Effector CD4-positive, alpha-beta T cell (primary cell): ENCODE measurements at places on chromosomes 5 and 9.

DNA sequence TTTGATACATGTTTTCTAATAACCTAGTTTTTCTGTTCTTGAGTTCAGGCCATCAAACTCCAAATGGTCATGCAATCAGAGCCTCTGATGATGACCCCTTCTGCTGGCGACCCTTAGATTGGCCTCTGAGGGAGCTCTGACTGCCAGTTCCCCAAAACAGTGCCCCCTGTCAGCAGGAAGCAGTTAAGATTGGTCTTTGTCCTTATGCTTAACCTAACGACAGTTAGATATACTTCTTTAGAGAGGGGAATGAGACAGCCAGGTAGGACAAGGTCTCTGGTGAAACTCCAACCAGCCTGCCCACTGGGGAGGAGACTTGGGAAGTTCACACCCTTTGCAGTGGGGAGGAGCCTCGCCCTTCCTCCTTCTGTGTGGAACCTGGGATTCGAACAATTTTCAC is 390.4 kb upstream of the KIF2A start:
- no peak for DNase-seq

DNA sequence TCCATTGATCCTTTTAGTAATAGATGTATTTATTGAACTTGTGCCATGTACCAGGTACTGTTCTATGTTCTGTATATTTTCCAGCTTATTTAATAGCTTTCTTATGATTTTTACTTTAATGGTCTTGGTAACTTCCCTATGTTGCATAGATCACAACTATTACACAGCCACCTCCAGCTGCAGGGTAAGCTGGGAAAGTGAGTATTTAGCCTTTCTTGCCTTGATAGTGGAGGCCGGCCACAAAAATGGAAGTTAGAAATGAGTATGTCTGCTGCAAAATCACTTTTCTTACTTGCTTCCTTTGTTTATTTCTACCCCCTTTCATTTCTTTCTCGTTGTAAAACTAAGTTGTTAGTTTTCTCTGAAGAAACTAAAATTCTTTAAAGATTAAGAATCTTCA is 43.1 kb upstream of the ANKDD1B start:
- no peak for DNase-seq

DNA sequence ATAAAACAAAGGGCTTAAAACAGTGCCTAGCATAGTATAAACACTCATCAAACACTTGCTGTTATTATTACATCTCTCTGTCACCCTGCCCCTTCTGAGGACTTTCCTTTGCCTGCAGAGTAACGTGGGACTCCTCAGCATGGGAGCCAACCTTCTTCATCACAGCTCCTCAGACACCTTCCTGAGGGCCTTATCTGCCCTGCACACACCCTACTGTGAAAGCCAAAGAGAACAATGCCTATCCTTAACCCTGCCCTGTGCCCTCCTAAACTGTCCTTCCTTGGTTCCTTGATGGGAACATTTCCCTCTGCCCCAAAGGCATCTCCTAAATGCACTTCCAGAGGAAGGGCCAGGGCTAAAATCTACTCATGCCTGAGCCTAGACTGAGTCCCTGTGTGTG is 20.6 kb upstream of the HAND1 start:
- DNase-seq, result no peak

DNA sequence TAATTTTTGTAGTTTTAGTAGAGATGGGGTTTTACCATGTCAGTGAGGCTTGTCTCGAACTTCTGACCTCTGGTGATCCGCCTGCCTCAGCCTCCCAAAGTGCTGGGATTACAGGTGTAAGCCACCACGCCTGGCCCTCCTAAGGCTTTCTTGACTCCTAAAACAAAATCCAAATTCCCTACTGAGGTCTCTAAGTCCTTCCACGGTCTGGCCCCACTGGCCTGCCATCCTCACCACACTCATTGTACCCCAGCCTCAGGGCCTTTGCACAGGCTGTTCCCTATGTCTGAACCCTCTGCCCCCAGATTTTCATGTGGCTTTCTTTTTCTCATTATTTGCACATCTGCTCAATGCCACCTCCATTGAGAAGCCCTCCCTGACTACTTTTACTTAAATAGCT is 34.7 kb upstream of the MVB12B start:
- DNase-seq, result no peak

GRCh38 chr9:122991370-122991830 is 42.1 kb upstream of the GPR21 start:
- DNase-seq, result peak; percentile 6

DNA sequence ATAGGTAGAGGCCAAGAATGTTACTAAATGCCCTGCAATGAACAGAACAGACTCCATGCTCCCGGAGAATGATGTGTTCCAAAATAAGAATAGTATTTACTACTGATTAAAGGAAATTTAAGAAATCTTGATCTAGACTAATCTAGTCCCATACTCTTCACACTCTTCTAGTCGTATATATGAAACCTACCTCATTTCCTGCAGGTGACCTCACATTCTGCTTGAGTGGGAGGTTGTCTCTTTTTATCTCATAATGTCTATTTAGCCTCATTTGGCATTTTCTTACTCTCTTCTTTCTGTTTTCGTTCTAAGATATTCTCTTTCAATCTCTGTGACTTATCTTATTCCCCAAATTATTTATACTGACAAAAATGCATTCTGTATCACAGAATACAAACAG is 9.2 kb upstream of the SHOC1 start:
- DNase-seq, result no peak

- no peak for DNase-seq
Measured at GRCh38 chr5:139566611-139567010, 5.5 kb downstream of the UBE2D2 start.

DNA sequence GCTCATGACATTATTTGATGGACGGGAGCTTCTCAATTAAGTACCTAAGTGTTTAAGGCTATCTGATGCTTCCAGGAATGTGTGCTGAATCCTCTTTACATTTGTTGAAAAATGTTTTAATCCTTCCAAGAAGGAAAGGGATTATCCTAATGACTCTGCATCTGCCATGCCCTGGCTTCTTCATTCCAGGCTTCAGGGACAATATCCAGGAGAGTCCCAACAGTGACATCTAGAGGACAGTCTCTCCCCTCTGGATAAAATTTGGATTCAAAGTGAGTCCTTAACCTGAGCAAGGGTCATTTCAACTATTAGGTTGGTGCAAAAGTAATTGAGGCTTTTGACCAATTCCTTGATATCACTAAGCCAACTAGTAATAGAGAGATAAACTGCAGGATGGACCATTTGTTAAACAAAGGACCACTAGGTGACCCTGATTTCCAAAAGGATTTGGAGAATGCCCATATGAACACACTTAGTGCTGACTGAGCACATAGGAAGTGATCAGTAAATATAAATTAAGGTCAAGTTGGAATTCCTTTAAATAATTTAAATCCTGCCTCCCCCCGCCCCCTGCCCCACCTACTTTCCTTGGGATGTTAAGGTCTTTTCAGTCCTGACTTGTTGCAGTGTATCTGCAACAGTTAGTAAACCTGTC is 19.1 kb downstream of the TNFSF8 start:
- DNase-seq, result no peak

DNA sequence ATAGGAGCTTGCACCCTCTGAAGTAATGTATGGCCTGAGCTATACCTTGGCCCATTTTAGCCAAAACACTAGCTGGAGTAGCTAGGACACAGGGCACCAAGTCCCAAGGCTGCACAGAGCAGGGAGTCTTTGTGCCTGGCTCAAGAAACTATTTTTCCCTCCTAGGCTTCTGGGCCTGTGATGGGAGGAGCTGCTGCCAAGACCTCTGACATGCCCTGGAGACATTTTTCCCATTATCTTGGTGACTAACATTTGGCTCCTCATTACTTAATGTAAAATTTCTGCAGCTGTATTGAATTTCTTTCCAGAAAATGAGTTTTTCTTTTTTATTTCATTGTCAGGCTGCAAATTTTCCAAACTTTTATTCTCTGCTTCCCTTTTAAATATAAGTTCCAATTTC is 1099.2 kb downstream of the CDH18 start:
- no peak for DNase-seq

- DNase-seq, result no peak
Measured at GRCh38 chr9:5395428-5395827, 42.3 kb downstream of the PLGRKT start.

- no peak for DNase-seq
Measured at GRCh38 chr9:134438195-134438788, 112.0 kb downstream of the RXRA start.

- DNase-seq, result no peak
Measured at GRCh38 chr9:134355561-134356279, 29.5 kb downstream of the RXRA start.

GRCh38 chr5:170312666-170313065 is 15.1 kb upstream of the LCP2 start:
- DNase-seq, result peak; percentile 64

GRCh38 chr9:33234511-33235467 is 5.2 kb upstream of the SPINK4 start:
- no peak for DNase-seq

GRCh38 chr9:125442452-125442851 is 180.8 kb downstream of the GAPVD1 start:
- no peak for DNase-seq

- no peak for DNase-seq
Measured at GRCh38 chr5:68545636-68546295, 330.2 kb downstream of the PIK3R1 start.

DNA sequence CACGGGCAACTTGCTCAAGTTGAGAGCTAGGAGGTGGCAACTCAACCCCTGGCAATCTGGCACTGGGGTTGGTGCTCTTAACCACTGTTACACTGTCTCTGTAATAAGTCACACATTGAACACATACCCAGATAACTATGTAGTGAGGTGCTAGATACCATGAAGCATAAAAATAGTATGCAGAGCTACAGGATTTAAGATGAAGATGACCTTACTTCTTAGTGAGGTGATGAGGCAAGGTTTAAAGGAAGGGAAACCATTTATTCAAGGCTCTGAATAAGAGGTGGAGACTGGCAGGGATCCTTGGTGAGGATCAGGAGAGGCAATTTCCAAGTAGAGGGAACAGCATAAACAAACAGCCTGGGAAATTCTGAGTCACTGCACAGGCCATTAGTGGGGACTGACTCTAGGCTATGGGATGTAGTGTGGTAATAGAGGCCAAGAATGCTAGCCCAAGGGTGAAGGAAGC is 67.6 kb upstream of the NR3C1 start:
- no peak for DNase-seq

- no peak for DNase-seq
Measured at GRCh38 chr9:98092613-98092931, 26.4 kb downstream of the TRIM14 start.

GRCh38 chr5:136166909-136167308 is 26.1 kb downstream of the SMIM32 start:
- DNase-seq, result no peak

DNA sequence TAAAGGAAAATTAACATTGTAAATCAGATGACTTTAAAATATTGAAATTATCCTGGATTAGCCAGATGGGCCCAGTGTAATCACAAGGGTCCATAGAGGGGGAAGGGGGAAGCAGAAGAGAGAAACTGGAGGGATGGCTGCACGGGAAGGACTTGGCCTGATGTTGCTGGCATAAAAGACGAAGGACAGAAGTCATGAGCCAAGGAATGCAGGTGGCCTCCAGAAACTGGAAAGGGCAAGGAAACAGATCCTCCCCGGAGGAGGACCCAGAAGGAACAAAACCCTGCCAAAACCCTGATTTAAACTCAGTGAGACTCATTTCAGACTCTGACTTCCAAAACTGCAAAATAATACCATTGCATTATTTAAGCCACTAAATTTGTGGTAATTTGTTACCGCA is 100.2 kb downstream of the ADAMTS2 start:
- DNase-seq, result no peak

DNA sequence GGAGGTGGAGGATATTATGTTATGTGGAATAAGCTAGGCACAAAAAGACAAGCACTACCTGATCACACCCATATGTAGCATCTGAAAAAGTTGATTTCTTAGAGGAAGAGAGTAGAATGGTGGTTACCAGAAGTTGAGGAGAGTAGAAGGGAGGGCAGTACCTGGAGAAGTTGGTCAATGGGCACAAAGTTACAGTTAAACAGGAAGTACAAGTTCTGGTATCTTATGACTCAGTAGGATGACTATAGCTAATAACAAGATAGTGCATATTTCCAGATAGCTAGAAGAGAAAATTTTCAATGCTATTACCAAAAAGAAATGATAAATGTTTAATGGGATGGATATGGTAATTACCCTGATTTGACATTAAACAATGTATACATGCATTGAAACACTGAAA is 686.7 kb downstream of the ISL1 start:
- DNase-seq, result no peak

- no peak for DNase-seq
Measured at GRCh38 chr9:105633411-105633810, 28.8 kb upstream of the TAL2 start.

DNA sequence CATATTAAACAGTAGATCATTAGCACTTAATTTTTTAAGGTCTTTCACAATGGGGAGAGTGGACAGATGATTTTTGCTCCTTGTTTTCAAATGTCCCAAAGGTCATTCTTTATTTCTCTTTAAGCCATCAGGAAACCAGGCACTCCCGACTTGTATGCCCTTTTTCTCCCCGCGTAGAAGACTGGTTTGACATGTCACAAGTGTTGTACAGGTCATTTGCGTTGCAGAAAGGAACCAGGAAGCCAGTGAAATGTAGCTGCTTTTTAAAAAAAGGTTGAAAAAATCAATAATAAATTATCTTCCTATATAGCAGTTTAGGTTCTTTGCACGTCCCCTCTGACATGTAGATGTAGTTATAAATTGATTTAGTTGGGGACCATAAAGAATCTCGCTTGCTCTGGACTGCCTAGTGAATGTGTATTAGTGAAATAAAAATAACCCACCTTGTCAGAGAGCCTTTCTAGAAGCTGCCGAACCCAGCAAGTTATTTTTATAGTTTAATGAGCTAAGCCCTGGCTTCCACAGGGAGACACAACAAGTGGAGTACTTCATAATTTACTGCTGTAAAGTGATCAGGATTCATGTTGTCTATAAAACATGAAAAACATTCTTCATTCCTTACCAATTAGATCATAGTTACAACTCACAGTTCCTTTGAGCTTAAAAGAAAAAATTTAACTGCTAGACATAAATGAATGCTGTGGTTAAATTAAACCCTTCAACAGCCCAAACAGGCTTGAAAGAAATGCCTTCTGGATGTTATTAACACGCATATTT is 404.6 kb downstream of the CSNK1G3 start:
- DNase-seq, result no peak

- DNase-seq, result no peak
Measured at GRCh38 chr5:96648023-96648422, 14.2 kb upstream of the CAST start.
